ENCODE measurements at places on chromosomes 11 and 22. TPM values are rescaled to one million over a fixed set of nuclear protein-coding genes. Genes with fewer than 3 reads are reported as not detected.

GPR83 gene
- 0.05 TPM for total RNA-seq

RANBP1 gene
- total RNA-seq, result 159 TPM

USH1C gene
- not detected for total RNA-seq

ROBO4 gene
- not detected for total RNA-seq

ASRGL1 gene
- total RNA-seq, result 8.0 TPM

FADS3 gene
- 5.4 TPM for total RNA-seq

GLB1L3 gene
- 8.5 TPM for total RNA-seq

C11orf86 gene
- total RNA-seq, result not detected

IFITM10 gene
- 1.5 TPM for total RNA-seq

OR52H1 gene
- not detected for total RNA-seq

NEFH gene
- 1.5 TPM for total RNA-seq

OR5P2 gene
- total RNA-seq, result not detected

OOSP4B gene
- total RNA-seq, result not detected

CCDC73 gene
- not detected for total RNA-seq

Measured in activated naive CD4-positive, alpha-beta T cell treated with anti-CD3 and anti-CD28 coated beads, Interleukin-2, amount 10 ng/mL, durations not matched to agents 5 hours and 36 hours (primary cell).